GM04503 (cell line): ENCODE measurements at places on chromosomes 5 and 9.

DNA sequence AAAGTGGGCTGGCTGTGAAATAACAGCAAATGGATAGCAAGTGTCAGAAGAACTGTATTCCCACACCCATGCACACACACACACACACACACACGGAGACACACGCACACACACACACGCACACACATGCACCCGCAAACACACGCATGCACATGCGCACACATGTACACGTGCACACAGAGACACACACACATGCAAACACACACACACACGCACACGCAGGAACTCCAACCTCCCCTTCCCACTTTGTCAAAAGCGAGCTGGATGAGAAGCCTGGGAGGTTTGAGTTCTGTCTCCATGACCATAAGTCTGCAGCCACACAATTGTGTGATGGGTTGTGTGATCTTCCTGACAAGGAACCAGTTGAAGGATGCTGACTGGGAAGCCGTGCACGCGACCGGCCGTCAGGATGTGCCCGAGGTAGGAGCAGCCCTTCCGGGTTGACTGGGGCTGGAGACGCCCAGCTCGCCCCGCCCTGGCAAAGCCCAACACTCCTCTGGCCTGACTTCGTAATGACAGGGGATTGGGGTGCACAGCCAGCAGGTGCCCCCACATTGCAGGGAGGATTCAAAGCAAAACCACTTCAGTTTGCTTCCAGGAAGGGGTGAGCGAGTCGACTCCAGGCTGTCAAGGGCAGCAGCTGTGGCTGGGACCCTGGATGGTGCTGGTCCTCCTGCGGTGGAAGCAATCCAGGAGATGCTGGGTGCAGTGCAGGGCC lies 29.3 kb upstream of the NKD2 start:
- DNase-seq = no peak

GRCh38 chr9:121156263-121156731 lies 45.4 kb downstream of the RAB14 start:
- DNase-seq = peak; percentile 26

DNA sequence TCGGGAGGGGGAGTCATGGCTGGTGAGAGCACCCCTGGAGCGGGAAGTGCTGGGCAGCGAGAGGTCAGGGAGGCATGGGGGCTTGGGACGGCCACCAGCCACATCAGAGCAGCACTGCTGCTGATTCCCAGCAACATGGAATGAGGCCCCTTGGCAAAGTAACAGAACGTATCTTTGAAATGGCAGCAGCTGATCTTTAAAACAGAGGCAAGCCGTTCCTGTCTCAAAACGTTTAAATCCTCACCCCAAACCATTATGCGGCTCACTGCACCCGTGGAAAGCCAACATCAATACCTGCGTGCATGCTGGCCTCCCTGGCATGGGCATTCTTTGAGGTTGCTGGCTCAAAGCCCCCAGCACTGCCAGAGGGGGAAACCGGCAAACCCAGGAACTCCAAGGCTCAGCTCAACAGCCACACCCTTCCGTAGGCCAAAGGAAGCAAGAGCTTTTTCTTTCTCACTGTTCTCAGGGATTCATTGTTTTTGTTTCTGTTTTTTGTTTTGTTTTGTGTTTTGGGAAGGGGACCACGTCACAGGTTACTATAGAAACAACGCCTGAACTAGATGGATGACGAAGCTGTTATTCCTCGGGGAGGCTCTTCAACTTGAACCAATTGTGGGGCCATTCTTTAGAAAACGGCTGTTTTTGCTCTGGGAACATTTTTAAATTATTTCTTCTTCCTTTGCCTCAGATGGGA lies 28.1 kb upstream of the OBP2B start:
- DNase-seq = peak; percentile 21

DNA sequence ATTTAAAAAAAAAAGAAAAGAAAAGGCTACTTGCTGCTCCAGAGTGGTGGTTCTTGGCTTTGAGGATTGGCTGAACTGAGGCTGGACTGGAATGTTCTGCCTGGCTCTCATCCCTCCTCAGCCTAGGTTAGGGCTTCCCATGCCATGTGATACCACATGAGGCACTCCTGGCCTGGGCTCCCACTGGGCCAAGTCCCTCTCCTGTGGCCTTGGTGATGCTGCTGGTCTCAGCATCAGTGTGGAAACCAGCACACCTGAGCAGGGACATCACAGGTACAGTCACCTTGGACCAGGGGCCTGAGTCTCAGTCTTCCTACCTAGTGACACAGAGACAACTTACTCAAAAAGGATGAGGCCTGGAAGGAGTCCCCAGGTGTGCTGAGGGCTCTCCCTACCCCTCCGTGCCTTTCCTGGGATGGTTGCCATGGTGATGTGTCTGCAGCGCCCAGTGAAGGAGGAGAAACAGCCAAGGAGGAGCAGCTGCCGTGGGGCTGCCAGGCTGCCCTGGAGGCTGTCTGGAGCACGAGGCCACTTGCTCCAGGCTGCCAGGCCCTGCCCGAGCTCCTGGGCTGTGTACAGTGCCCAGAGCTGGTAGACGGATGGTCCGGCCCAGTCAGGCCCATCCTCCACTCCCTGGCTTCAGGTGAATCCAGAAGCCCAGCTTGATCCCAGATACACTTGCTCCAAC lies 71.0 kb downstream of the WNK2 start:
- DNase-seq = no peak

DNA sequence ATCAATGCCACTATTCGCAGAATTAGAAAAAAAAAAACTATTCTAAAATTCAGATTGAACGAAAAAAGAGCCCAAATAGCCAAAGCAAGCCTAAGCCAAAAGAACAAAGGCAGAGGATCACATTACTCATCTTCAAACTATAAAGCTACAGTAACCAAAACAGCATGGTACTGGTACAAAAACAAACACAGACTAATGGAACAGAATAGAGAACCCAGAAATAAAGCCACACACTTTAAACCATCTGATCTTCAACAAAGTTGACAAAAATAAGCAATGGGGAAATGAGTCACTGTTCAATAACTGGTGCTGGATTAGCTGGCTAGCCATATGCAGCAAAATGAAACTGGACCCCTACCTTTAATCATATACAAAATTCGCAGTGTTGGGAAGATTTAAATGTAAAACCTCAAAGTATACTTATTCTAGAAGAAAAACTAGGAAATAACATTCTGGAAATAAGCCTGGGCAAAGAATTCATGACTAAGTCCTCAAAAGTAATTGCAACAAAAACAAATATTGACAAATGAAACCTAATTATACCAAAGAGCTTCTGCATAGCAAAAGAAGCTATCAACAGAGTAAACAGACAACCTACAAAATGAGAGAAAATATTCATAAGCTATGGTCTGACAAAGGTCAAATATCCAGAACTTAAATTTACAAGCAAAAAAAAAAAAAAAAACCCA lies 153.7 kb downstream of the NDUFS4 start:
- DNase-seq = no peak

DNA sequence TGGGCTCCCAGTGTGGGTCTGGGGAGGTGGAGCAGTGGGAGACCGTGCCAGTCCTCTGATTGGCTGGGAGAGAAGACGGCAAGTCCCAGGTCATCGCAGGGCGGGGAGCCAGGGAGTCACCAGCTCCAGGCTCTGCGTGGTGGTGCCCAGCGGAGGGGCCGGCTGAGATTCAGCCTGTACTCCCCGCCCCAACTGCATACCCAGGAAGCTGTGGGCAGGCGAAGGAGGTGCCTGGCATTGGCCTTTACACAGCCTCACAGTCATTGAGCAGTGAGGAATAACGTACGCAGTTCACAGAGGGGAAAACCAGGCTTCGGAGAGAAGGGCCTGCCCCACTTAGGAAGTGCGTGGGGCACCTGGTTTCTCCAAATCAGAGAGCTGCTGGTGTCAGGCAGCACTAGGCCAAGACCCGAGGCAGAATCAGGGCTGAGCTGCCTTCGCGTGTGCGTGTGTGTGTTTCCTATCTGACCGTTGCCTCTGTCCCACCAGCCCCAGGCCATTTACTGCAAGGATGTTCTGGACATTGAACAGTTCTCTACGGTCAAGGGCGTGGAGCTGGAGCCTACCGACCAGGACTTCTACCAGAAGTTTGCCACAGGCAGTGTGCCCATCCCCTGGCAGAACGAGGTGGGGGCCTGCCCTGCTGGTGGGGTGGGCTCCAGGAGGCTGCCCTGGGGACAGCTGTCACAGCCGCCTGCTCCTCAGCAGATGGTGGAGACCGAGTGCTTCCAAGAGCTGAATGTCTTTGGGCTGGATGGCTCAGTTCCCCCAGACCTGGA lies 6.2 kb upstream of the PRR7 start:
- DNase-seq = no peak

DNA sequence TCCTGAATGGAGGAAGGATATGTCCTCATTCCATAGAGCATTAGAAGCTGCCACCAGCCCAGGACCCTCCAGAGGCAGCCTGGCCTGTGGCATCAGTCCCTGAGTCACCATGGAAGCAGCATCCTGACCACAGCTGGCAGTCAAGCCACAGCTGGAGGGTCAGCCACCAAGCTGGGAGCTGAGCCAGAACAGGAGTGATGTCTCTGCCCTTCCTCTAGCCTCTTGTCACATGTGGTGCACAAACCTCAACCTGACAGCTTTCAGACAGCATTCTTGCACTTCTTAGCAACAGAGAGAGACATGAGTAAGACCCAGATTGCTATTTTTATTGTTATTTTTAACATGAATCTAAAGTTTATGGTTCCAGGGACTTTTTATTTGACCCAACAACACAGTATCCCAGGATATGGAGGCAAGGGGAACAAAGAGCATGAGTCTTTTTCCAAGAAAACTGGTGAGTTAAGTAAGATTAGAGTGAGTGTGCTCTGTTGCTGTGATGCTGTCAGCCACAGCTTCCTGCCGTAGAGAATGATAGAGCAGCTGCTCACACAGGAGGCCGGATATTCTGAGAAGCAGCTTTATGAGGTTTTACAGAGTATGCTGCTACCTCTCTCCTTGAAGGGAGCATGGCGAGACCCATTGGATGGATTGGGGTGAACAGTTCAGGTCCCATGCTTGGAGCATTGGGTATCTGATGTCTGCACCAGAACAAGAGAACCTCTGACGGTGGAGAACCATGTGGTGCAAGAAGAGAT lies 13.0 kb upstream of the CYFIP2 start:
- DNase-seq = no peak

GRCh38 chr5:73382401-73382740 lies 66.2 kb downstream of the FOXD1 start:
- DNase-seq = no peak

- DNase-seq = no peak
Observed at GRCh38 chr9:135442075-135442474, 37.5 kb upstream of the PPP1R26 start.

GRCh38 chr5:63131626-63132285 lies 553.1 kb downstream of the LRRC70 start:
- DNase-seq = no peak

- no peak for DNase-seq
Observed at GRCh38 chr5:14136228-14136627, 6.9 kb upstream of the TRIO start.

GRCh38 chr9:114376586-114377445 lies 11.0 kb downstream of the AKNA start:
- DNase-seq = no peak

- DNase-seq = no peak
Observed at GRCh38 chr5:32270946-32271345, 41.8 kb downstream of the MTMR12 start.

DNA sequence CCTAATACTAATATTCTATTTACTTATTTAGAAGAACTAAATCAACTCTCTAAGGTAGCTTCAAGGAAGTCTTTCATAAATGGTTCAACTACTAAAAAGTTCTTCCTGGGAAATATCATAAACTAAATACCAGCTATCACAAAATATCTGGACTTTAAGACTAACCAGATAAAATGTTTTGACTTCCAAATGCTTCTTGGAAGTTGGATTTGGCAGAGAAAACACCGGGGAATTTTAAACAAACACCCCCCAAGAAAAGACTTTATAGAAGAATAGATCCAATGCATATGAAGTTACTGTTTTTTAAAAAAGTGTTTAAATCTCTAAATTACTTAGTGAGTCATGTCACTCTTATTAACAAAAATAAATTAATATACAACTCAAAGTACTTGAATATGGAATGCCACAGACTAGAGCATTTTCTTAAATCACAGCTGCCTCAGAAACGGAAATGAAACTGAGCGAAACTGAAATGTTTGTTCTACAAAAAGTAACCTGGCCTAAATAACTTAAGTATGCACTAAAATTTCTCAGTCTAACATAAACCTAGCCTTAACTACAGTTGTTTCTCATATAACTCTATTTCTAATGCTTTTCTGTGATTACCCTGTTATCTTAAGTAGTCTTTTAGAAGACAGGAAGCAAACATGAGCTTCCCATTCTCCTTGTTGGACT lies 6.8 kb downstream of the ABCA1 start:
- DNase-seq = no peak

GRCh38 chr9:8895861-8896224 lies 1096.3 kb upstream of the DMAC1 start:
- DNase-seq = no peak

DNA sequence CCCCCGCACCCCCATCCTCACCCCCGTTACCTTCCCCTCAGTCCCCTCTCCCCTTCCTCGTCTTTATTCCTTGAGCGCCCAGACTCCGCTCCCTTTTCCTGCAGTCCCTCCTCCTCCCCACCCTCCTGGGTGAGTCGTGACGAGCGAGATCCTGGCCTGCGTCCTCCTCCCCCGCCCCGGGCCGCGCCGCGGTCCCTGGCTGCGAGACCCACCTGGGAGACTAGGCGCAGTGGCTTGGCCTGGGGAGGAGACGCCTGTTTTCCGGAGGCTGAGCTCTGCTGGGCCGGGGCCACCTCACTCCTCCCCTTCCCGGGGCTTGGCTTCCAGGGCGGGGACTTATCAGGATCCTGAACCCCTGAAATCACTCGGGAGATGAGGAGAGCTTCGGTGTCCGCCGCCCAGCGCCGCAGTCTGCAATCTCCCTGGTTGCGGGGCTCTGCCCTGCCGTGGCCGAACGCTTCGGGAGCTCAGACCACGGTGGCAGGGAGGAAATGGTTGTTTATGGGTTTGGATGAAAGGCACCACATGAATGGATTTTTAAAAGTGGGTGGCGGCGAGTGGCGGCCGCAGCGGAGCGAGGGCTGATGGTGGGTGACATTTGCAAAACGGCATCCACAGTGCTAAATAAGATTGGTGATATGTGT lies 984 bp downstream of the STXBP1 start:
- peak; percentile 45 for DNase-seq

- DNase-seq = no peak
Observed at GRCh38 chr9:89674667-89675057, 69.8 kb downstream of the GADD45G start.

- DNase-seq = no peak
Observed at GRCh38 chr5:103690676-103691075, 128.1 kb upstream of the NUDT12 start.

GRCh38 chr5:78077369-78078068 lies 217.0 kb downstream of the AP3B1 start:
- DNase-seq = no peak

- no peak for DNase-seq
Observed at GRCh38 chr5:5504325-5504724, 81.8 kb downstream of the ICE1 start.

DNA sequence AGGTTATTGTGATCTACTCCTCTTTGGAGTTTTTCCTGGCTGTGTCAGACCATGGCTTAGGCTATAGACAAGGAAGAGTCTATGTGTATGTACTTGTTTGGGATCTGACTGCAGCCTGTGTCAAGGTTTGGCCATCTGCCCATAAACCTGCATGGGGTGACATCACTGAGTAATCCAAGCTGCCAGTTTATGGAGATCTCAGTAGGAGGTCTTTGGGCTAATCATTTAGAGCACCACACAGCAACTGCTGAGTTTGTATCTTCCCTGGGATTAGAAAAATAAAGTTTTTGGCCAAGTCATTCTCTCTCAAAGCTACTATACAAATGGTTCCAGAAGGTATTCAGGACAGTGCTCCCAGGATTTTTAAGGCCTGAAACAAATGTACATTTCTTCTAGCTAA lies 65.5 kb upstream of the HSPB3 start:
- peak; percentile 26 for DNase-seq
